Right kidney (tissue), 9 donors: ENCODE measurements at places on chromosomes 4 and X.

DNA sequence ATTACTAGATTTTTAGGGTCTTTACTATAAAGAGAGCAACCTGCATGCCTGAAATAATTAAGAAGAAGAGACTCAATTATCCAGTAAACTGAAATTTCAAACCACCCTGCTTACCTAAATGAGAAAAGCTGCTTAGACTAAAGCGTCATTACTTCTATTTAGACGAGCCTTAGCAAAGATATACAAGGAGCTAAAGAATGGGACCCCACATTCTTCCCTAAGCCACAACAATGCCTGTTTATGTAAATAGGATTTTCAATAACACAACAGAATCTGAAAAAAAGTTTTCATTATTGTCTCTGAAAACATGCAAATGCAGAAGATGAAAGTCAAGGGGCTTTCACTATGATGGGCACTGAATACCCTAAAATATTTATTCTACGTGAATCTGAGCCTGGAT is 16.2 kb downstream of the GPC3 start:
- DNase-seq: no peak

GRCh38 chrX:23732704-23733103 is 10.4 kb downstream of the ACOT9 start:
- no peak for DNase-seq

DNA sequence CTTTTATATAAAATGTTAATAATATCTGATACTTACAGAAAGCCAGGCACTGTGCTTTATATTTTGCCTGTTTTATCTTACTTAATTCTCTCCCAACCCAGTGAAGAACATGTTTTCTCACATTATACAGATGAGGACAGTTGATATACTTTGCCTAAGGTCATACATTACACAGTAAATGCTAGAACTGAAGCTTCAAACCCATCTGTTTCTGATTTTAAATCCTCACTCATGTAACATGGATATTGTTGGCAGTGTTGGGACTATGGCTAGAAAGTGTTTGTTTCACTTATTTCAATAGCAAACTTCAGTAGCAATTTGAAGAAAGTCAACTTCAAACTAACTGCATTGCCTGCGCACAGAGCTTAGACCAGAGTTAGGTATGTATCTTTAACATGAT is 57.4 kb downstream of the RAPGEF2 start:
- DNase-seq: no peak

- no peak for DNase-seq
Measured at GRCh38 chr4:98566361-98567008, 91.9 kb downstream of the TSPAN5 start.

GRCh38 chr4:8045909-8046308 is 106.2 kb upstream of the AFAP1 start:
- DNase-seq: no peak

DNA sequence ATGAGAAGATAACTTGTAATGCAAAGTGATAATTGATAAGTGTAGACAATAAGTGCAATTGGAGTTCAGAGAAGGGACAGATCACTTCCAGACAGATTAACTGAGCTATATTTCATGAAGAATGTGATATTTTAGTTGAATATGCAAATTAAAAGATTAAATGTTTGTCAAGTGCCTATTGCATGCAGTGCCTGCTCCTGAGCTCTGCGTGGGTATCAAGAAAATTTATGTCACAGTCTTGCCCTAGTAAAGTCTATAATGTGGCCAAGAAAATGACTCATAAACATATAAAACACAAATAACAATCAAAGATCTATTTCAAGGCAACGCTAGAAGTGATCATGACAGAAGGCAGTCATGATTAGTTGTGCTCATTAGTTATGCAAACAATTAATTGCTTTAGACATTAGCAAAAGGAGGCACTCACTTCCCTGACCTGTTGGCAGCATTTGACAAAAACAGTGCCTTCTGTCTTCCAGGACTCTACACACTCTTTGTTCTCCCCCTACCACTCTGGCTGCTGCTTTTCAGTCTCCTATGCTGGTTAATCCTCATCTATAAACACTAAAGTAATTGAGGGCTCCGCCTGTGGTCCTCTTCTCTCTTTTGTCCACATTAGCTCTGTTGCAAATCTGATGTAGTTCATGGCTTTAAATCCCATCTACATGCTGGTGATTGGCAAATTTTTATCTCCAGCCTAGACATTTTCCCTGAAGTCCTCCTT is 47.7 kb downstream of the ARHGEF38 start:
- DNase-seq: no peak

- peak; percentile 73 for DNase-seq
Measured at GRCh38 chr4:107034091-107034995, 1.8 kb downstream of the DKK2 start.
